ENCODE measurements at places on chromosomes 5 and 9.

DNA sequence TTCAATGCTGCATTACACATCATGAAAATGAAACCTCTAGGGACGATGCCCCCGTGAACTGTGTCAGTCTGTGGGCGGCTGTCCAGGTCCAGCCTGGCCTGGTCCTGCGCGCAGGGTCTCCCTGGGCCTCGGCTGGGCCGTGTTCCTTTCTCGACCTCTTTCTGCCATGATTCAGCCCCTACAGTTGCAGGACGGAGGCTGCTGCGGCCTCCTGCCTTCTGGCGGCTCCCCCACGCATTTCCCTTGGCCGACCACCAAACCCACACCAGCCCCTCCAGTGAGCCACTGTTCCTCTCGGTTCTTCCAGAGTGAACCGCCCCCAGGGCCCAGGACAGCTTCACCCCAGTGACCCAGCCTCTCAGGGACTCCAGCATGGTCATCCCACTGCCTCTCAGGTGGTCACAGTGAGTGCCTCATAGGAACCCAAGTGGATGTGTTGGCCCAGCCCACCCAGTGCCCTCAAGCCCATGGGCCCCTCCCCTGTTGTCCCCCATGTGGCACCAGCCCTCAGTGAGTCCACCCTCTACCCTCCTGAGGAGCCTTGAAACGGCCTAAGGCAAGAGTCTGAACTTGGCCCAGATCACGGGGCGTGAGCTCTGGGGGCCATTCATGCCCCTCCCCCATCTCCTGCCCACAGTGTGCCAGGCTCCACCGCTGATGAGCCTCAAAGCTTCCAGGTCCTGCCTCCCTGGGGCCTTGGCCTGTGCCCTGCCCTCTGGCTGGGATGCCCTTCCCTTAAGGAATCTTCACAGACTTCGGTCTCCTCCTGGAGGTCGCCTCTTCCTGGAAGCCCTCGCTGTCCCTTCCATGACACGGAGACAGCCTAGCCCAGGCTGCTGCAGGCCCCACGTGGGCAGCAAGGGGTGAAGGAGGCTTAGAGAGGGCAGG, 10.0 kb upstream of the CLIC3 start:
- no peak for DNase-seq

GRCh38 chr9:127756233-127756632, 21.1 kb upstream of the TOR2A start:
- no peak for DNase-seq

GRCh38 chr5:178817506-178817905, 42.2 kb upstream of the ZNF354B start:
- DNase-seq, result no peak

GRCh38 chr9:127451608-127451857, 223 bp downstream of the LRSAM1 start:
- DNase-seq, result no peak
